NK-92 treated with Interleukin-12 subunit alpha and Interleukin-12 subunit beta, amount 100 ng/mL, for 24 hours (cell line): ENCODE measurements at places on chromosomes 16 and 17.
A peak's percentile ranks its signal among the peaks of the same experiment; 100 is the strongest.

- DNase-seq: no peak
Measured at GRCh38 chr16:64858076-64858475, 263.8 kb downstream of the CDH11 start.

DNA sequence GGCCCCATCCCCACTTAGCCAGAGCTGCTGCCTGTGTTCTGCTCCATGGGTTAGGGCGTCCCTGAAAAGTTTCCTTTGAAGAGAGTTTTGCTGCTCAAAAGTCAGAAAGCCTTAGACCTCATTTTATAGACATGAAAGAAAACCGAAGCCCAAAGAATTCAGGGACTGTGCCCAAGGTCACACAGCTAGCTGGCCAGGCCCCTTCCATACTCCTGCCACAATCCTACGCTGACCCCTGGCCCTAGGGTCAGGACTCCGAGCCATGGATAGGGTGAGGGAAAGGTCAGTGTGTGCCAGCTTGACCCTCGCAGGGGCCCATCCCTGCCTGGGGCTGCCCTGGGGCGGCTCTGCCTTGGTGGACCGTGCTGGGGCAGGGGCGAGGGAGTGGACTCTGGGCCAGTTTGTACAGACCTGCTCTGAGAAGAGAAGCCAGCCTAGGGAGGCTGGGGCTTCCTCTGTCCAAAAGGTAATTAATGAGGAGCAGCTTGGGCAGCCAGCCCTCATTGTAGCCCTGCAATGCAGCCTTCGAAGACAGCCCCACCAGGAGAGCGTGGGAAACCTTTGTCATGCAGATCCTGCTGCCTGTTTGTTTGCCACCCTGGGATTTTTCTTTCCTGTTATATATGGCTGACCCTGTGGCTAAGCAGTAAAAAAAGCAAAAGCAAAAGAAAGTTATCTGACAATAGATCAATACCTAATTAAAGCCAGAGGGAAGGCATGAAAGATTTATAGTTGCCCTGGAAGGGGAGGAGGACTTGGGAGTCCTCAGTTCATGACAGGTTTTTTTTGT is 37.4 kb downstream of the RHBDL3 start:
- DNase-seq: no peak

DNA sequence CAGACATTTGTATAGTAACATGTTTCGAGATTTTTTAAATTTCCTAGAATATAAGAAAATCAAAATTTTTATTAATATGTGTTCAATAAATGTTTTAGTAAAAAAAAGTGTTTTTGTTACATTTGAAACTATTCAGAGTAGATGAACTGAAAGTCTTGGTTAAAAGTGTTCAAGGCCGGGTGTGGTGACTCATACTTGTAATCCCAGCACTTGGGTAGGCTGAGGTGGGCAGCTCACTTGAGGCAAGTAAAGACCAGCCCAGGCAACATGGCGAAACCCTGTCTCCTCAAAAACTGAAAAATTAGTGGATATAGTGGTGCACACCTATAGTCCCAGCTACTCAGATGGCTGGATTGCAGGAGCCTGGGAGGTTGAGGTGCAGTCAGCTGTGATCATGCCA is 16.8 kb upstream of the PHKG2 start:
- DNase-seq: no peak

DNA sequence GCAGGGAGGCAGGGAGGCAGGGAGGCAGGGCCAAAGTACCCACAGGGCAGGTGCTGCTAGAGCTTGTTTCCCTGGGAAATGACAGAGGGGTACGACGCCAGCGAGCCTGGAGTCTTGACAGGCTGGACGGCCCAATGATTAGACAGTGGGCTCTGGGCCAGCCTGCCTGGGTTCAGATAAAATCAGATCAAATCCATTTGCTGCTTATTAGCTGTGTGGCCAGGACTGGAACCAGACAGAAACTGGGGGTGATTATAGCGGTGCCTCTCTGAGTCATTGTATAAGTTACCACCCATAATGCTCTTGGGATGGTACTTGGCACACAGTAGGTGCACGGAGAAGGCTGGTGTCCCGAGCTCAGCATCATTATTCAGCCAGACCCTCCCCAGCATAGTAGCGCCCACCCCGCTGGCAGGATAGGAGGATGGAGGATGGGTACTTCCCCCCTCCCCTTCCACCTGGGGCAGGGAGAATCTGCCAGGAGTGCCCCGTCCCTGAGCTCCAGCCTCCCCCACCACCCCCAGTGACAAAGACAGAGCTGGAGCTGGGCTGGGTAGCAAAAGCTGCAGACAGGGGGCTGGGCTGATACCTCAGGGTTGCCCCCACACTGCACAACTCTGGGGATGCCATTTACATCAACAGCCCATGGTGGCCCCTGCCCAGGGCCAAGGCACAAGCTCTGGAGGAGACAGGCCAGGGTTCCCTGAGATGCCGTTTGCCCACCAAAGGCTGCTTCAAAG is 77.6 kb upstream of the TNRC6C start:
- DNase-seq: peak; percentile 58

DNA sequence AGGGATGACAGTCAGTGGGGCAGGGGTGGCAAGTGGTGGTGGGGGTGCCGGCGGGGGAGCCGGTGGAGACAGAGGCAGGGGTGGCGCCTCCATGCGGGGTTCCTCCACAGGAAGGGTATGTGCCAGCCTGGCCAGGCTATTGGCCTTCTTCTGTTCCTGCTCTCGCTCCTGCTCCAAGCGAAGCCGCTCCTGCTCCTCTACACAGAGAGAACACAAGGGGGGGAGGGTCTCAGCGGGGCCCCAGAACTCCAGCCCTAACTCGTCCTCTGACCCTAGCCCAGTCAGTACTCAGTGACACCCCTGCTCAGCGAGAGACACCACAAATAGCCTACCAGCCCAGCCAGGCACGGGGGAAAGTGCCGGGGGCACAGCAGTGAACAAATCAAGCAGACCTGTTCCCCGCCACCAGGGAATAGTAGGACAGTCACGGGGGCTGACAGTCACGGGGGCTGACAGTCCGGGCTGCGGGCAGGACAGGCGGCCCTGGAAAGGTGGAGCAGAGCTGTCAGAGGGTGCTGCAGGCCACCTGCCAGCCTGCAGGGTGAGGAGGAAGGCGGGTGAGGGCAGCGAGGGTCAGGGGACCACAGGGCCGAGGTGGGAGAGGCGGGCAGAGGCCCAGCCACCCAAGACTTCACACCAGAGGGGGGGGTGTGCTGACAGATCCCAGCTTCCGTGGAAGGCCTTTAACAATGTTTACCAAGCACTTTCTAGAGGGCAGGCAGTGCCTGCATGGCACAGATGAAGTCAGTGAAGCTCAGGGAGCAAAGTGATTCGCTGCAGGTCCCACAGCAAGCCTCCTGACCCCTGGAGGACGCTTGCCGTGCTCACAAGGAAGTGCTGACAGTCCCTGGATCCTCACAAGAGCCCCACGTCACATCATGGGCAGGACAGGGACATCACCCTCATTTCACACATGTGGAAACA is 5.3 kb downstream of the MNT start:
- no peak for DNase-seq

GRCh38 chr16:12009462-12009861 is 32.9 kb downstream of the SNX29 start:
- DNase-seq: no peak

DNA sequence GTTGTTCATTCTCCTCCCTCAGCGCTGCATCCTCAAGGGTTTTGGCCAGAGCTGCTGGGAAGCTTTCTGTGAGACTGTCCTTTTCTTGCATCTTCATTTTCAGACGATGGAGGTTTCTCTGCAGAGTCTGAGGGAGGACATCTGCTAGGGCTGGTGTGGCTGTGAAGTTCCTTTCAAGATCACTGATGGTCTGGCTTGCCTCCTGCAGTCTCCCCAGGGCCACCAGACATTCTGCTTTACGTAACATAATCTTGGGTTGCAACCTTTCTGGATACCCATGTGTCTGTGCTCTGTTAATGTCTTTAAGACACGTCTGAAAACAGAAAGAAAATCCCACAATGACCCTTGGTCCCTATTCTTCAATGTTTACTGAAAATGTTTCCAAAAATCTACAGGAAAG is 29.0 kb downstream of the SMYD4 start:
- no peak for DNase-seq

DNA sequence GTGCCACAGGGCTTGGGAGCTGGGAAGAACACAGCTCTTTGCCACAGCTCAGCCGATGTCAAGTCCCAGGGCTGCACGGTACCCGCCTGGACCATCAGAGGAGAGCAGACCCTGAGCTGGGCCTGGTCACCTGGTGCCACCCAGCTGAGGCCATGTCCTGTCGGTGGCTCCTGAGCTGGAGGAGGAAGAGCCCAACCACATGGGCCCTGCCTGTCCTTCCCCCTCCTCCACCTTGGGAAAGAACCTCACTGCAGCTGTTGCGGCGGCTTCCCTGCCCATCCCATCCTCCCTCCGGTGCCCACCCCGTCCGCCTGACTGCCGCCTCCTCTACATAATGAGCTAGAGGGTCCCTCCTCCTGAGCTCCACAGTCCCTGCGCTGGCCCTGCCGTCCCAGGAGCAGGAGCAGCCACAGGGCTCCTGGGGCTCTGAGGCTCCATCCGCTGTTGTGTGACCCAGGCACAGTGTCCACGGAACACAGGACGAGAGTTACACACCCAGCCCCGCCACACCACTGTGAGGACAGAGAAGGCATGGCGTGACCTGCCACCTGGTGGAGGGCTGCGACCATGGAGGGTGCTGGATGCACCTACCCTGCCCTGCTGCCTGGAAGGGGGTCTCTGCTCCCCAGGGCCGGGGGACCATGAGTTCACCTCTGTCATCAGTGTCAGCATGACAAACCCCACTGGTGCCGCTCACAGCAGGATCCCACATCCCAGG is 21.4 kb upstream of the CHMP6 start:
- no peak for DNase-seq

DNA sequence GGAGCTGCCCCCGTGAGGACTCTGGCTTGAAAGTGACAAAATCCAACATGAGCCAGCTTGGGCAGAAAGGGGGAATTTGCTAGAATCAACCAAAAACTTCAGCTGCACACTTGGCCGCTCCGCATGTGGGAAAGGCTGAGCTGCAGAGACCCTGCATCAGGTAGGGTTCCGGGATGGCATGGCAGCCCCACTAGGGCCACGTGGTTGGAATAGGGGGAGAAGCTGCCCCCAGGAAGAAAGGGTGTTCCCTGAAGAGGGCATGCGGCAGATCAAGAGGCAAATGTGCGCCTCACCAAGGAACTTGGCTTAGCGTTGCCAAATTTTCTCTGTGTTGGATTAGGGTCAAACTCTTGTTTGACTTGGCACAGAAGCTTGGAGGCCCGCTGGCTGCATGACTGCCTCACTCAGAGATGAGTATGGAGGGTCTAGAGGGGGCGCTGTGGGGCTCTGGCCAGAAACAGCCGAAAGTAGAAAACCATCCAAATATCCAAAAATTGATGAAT is 29.2 kb upstream of the WFIKKN2 start:
- no peak for DNase-seq

- DNase-seq: no peak
Measured at GRCh38 chr16:16096121-16096857, 127.0 kb downstream of the ABCC6 start.

DNA sequence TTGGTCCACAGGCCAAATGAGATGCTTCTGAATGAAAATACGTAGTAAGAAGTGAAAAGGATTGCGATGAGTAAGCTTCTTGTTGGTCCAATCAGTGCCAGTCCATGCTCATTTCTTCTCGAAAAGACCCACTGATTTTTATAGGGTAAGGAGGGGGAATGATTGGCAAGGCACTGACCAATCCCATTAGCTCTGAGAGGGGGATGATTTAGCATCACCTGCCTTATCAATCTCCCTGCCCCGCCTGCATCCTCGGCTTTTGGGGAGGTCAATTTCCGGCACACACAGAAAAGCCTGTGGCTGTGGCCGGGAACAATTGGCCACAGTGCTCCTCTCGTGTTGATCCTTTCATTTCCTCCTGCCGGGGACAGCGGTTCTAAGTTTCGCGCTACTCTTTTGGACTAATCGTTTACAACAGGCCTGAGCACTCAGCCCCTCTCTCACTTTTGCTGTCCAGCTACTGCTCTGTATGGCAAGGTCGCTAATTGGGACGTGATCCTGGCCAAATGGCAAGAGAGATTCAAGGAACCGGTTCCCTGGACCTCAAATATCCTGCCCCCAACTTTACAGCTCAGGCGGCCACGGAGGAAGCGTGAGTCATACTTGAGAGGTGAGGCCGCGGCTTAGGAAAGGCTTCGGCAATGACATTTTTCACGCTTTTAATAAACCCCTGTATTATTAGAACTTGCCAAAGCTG is 43.1 kb downstream of the TBX4 start:
- no peak for DNase-seq

- no peak for DNase-seq
Measured at GRCh38 chr16:72311426-72311825, 139.5 kb upstream of the PMFBP1 start.

- no peak for DNase-seq
Measured at GRCh38 chr16:48277158-48277557, 29.8 kb upstream of the ABCC11 start.

DNA sequence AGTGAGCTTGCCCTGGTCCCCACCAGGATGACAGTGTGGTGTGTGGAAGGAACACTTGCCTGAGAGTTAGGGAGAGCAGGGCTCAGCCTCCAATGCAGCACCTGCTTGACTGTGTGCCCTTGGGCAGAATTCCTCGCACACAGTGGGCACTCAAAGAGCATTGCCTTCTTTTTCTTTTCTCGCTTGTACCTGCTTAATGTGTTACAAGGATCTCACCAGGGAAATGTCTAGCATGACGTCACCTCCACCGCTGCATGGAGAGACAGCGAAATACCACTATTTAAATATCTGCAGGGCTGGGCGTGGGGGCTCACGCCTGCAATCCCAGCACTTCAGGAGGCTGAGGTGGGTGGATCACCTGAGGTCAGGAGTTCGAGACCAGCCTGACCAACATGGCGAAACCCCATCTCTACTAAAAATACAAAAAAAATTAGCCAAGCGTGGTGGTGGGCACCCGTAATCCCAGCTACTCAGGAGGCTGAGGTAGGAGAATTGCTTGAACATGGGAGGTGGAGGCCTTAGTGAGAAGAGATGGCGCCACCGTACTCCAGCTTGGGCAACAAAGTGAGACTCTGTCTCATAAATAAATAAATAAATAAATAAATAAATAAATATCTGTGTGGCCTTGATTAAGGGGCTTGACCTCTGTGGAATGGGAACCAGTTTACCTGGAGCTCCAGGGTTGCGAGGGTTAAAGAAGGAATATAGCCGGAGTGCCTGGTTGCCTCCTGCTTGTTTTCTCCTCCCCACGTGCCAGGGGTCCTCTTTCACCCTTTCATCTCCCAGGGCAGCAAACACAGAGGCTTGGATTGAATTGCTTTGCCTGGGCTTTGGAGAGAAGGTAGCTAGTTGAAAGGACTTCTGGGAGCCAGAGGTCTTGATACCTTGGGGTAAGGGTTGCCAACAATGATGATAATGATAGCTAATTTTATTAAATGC is 16.3 kb downstream of the SNX29 start:
- no peak for DNase-seq

DNA sequence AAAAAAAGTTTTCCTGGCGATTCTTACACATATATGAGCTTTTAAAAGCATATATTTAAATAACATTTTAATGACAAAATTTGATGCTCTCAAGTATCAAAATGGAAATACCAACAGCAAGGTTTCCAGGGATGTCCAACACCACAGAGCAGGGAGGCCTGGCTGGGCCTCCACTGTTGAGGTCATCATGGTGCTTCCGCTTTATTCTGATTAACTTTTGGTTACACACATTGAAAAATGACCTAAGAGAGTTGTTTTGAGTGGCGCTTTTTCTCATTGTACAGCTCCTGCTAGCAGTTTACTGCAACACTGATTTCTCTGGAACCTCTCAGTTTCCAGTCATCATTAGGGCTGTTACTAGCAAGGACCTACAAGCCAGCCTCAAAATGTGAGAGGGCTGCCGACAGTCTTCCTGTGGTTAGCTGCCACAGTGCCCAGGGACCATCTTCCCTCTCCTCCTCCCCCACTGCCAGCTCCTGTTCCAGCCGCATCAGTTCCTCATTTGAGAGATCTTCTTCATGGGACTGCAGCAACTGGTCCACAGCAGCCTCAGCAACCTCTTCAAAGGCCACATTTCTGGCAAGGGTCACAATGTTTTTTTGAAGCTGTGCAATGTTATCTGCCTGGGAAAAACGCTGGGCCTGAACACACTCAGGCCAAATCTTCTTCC is 21.3 kb downstream of the DEF8 start:
- DNase-seq: no peak
